Esophagus mucosa (tissue), 1 donor: ENCODE measurements at places on chromosomes 6 and 20.

GRCh38 chr6:91560409-91560808, 973.5 kb upstream of the MAP3K7 start:
- no peak for ATAC-seq

DNA sequence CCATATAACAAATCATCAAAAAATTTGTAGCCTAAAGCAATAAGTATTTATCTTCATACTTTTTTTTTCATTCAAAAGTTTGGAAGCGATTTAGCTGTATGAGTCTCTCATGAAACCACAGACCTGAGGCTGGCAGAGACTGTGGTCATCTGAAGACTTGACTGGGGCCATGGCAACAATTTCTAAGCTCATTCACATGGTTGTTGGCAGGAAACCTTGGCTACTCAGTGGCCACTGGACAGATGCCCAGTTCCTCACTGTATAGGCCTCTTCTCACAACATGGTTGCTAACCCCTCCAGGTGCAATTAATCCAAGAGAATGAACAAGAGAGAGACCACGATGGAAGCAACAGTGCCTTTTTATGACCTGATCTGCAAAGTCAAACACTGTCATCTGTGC, 235.9 kb downstream of the BTBD3 start:
- no peak for ATAC-seq

DNA sequence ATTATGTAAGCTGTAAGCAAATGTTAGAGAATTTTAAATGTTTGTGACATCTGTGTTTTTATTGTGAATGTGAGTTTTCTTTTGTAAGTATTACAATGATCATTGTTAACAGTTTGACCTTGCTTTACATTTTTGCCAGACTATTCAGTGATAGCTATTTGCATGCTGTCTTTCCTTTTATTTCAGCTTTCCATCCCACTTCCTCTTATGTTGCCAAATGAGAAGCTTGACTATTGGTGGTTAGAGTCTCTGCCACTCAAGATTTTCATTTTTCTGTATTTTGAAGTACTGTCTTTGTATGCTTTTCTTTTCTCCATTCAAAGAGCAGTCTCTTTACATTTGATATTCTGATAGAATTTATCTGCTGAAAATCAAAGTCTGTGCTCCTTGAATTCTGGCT, 104.1 kb downstream of the PRIM2 start:
- ATAC-seq, result no peak

GRCh38 chr6:37738216-37738615, 40.5 kb upstream of the MDGA1 start:
- ATAC-seq, result no peak

- no peak for ATAC-seq
These were observed 86.6 kb downstream of the HFE start for GRCh38 chr6:26173836-26174145.

GRCh38 chr6:125078602-125079321, 74.8 kb upstream of the TPD52L1 start:
- ATAC-seq, result no peak
